ENCODE measurements at places on chromosomes 6 and 20. TPM values are rescaled to one million over a fixed set of nuclear protein-coding genes. Genes with fewer than 3 reads are reported as not detected.

DNA sequence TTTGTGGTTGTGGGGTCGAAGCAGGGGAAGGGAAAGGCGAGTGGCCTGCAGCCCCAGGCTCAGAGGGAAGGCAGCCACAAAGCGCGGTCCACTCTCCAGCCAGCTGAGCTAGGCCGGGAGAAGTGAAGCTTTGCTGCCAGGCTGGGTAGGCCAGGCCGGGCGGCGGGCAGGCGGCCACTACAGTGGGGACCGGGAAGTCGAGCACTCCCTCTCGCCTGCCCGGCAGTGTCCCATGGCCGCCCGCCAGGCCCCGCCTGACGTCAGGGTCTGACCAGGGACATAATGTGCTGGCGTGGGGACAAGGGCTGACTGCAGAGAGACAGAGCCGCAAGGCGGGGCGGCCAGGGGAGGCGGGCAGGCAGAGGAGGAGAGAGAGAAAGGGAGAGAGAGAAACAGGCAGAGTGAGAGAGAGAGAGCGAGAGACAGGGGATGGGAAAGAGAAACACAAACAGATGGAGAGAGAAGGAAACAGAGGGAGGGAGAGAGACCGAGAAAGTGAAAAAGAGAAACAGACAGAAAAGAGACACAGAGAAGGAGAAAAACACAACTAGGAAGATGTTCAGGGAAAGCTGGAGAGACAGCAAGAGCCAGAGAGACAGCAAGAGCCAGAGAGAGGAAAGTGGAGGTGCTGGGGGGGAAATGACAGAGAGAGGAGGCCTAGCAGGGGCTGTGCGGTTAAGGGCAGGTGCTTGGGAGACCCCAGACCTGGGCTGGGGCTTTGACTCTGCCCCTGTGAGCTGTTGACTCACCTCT, 94.5 kb upstream of the PTPN1 start:
- peak; percentile 99 for DNase-seq

- peak; percentile 50 for DNase-seq
Measured at GRCh38 chr20:57395111-57395966, 4.1 kb downstream of the RBM38 start.

GRCh38 chr20:7499201-7499600, 441.1 kb downstream of the HAO1 start:
- no peak for DNase-seq

GRCh38 chr6:168468045-168468444, 27.1 kb downstream of the SMOC2 start:
- DNase-seq = no peak

- DNase-seq = peak; percentile 46
Measured at GRCh38 chr20:44208770-44209169, 1.8 kb downstream of the OSER1 start.

The OVOL2 gene
- total RNA-seq = not detected

GRCh38 chr6:21601339-21601923, 7.9 kb downstream of the SOX4 start:
- no peak for DNase-seq

GRCh38 chr6:31587791-31588777, 2.0 kb downstream of the LST1 start:
- DNase-seq = no peak

The ZNF311 gene
- total RNA-seq = 3.6 TPM

- no peak for DNase-seq
Measured at GRCh38 chr6:10721850-10722569, 860 bp upstream of the TMEM14C start.

- DNase-seq = no peak
Measured at GRCh38 chr6:164408868-164409267, 900.5 kb downstream of the C6orf118 start.

The MAP3K7 gene
- total RNA-seq = 29.8 TPM
